ENCODE measurements at places on chromosomes 5 and 9.
A peak's percentile ranks its signal among the peaks of the same experiment; 100 is the strongest.

DNA sequence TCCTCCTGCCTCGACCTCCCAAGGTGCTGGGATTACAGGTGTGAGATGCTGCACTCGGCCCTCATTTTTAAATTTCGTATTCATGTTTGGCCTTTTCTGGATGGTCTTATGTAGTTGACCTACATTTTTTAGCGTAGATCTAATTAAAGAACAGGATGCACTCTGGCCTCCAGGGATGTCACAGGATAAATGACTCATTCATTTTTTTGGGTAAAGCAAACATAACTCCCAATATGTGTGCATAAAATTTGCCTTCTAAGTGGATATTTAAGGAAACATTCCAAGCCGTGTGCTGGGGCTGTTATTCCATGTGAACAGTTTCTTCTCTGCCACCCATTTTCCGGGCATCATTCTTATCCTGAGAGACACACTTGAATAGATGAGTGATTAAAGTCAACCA is 501.6 kb downstream of the IRX1 start:
- DNase-seq, result no peak

GRCh38 chr5:133980652-133981051 is 12.2 kb upstream of the C5orf15 start:
- no peak for DNase-seq

DNA sequence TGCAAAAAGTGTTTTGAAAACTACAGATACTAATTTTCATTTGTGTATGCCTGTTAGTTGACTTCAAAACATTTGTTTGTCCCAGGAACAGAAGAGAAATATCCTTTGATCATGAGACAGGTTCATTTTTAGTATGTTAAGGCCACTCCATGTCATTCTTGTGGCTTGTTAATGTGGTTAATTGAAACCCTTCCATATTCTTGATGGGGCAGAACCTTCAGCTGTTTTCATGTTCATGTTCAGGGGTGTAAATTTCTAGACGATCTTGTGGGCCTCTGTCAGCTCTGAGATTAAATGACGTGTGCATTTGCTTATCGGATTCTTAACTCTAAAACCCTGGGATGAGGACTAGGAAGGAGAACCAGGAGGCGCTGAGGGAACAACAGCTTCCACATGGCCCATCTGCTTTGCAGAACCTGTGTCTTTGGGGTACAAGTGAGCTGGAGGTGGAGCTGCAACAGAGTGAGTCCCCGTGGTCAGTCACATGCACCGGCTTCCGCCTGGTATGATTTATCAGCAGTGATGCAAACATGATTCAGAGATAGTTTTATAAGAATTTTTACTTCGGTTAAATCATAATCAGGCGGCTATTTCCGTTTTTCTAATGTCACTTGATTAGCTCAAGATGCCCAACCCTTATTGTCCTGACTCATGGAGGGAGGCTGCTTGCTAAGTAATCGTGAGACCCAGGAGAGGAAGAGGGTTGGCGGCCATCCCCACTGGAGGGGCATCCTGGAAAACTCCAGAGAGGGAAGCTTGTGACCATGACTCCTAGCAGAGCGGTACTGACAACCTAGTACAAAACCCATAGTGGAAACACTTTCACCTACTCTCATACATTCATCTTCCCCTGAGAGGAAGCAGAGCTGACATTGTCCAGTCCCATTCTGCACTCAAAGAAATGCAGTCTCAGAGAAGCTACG is 138.4 kb downstream of the C9orf152 start:
- no peak for DNase-seq

GRCh38 chr5:35853631-35854030 is 3.1 kb upstream of the IL7R start:
- DNase-seq, result no peak

- peak; percentile 9 for DNase-seq
Measured at GRCh38 chr9:126397056-126397455, 70.4 kb downstream of the MVB12B start.

- DNase-seq, result no peak
Measured at GRCh38 chr9:79709743-79710674, 138.2 kb downstream of the TLE4 start.

DNA sequence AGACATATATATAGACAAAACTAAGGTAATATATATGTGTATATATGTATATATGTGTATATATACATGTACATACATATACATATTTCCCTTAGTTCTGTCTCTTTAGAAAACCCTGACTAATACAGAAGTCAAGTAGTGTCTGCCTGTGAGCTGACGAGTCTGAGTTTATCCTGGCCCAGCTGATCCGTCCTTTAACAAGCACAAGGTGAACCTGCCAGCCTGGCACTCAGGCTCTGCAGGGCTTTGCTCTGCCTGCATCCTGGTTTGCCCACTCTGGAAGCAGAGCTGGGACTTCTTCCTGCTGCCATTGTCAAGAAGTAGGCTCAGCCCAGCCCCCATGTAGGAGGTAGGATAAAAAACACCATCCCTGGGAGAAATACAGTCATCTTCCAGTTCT is 388.0 kb downstream of the ICE1 start:
- no peak for DNase-seq

- no peak for DNase-seq
Measured at GRCh38 chr5:43702815-43703214, 99.8 kb downstream of the NNT start.

GRCh38 chr9:79766091-79766490 is 194.3 kb downstream of the TLE4 start:
- no peak for DNase-seq

Data from activated T-cell treated with anti-CD3 and anti-CD28 coated beads for 4 hours (primary cell).